Urothelium cell line (cell line): ENCODE measurements at places on chromosomes 16 and 17.

DNA sequence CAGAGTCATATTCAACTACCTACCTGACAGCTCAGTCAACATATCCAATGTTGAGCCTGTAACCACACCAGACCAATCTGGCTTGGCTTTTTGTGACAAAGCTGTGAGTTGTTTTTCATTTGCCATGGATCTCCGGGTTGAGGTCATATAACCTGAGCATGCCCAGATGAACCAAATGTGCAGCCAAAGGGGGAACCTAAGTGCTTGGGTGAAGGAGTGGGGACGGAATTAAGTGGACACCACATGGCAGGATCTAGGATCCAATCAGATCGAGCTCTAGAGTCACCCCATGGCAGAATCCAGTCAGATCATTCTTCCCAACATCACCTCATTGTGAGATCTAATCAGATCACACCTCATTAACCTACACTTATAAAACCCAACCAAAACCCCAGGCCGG is 258.6 kb downstream of the PHKB start:
- DNase-seq = no peak

GRCh38 chr17:2549392-2550211 is 37.9 kb upstream of the METTL16 start:
- no peak for DNase-seq

DNA sequence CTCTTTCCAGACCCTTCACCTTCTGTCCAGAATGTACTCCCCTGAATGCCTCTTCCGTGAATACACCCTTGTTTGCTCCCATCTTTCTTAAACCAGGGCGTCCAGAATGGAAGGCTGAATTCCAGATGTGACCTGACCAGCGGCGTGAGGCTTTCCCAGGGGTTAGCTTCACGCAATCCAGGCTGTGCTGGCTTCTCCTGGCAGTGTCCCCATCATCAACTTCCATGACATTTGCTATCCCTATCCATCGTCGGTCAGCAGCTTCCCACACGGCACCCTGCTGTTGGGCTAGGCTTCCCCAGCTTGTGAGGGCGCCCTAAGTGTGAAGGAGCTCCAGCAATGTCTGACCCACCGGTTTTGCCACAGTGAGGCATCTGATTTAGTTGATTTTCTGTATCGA is 339.8 kb upstream of the TNRC6C start:
- no peak for DNase-seq

DNA sequence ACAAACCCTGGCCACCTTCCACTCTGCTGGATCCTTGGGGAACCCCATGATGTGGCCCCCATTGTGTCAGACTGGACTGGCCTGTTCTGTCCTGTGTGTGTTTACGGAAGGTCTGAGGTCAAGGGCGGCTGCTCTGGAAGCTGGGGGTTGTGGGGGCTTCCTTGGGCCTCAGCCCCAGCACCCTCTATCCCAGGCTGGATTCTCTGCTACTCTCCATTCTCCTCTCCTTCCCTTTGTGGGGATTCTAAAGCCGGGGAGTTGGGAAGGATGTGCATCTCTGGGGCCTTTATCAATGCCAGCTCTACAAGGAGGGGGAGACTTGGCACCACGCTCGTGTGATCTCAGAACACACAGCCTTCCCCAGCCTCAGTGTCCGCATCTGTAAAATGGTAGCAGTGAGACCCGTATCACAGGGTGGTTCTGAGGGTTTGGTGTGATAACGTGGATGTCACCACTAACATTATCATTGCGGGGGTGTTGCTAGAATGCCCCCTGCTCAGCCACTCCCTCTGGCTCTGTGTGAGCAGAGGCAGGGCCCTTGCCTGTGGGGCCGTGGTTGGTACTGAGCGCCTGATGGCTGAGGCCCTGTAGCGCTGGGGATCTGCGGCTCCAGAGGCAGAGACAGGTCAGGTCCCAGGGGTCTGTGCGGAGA is 18.1 kb downstream of the ADGRG1 start:
- no peak for DNase-seq

GRCh38 chr16:11295672-11296071 is 14.5 kb upstream of the PRM1 start:
- no peak for DNase-seq

DNA sequence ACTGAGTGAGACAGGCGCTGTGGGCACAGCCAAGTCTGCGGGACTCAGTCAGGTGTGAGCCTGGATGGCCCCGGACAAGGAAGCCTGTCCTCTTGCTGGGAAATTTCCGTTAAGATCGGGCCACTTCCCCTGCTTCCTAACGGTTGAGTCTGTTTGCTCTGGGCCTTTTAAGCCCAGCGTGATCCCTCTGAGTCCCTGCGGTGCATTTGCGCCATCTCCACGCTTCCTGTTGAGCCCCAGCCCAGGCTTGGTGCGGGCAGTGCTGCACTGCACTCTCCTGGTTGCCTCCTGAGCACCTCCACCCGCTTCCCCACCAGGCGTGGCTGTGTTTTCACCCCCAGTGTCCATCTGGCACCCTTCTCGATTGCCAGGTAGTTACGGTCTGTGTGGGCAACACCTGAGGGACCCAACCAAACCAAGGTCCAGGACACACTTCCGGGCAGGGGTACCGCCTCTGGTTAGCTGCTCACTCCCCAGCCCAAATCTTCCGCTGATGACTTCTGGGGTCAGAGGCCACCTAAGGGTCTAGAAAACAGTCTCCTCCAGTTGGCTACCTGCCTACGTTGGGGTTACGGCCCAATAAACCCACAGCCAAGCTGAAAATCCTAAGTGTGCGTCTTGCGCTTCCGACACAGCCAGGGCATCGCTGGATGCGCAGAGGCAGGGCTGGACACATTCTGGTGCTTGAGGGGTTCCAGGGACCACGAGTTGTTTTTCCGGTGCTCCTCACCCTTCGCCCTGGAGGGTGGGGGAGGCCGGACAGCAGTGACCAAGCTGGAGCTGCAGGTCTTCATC is 1.4 kb upstream of the SLC25A10 start:
- no peak for DNase-seq

- DNase-seq = no peak
These were observed 6.2 kb downstream of the NT5M start for GRCh38 chr17:17309356-17309755.

DNA sequence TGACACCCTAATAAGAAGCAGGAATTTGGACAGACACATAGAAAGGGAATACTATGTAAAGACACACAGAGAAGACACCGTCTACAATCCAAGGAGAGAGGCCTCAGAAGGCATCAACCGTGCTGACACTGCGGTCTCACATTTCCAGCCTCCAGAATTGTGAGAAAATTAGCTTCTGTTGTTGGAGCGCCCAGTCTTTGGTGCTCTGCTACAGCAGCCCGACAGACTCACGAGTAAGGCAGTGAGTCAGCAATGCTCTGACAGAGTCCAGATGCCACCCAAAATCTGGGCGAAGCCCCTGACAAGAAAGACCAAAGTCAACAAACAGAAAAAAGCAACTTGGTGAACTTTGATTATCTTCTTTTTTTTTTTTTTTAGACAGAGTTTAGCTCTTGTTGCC is 32.5 kb upstream of the RAI1 start:
- no peak for DNase-seq

DNA sequence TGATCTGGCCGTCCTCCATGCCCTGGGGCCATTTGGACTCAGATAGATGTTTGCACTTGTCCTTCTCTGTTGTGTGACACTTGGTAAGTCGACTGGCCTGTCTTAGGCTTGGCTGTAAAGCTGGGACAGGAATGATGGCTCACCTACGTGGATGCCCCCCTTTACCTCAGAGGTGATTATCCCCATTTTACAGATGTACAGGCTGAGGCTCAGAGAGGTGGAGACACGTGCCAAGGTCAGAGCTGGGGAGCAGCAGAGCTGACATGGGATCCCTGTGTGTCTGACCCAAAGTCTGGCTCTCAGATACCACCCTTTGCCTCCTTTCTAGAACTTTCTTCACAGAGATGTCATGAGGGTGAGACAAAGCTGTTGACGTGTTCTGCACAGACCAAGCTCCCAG is 71.3 kb upstream of the CIBAR2 start:
- no peak for DNase-seq

GRCh38 chr17:8629371-8630226 is 926 bp downstream of the MYH10 start:
- peak; percentile 16 for DNase-seq

DNA sequence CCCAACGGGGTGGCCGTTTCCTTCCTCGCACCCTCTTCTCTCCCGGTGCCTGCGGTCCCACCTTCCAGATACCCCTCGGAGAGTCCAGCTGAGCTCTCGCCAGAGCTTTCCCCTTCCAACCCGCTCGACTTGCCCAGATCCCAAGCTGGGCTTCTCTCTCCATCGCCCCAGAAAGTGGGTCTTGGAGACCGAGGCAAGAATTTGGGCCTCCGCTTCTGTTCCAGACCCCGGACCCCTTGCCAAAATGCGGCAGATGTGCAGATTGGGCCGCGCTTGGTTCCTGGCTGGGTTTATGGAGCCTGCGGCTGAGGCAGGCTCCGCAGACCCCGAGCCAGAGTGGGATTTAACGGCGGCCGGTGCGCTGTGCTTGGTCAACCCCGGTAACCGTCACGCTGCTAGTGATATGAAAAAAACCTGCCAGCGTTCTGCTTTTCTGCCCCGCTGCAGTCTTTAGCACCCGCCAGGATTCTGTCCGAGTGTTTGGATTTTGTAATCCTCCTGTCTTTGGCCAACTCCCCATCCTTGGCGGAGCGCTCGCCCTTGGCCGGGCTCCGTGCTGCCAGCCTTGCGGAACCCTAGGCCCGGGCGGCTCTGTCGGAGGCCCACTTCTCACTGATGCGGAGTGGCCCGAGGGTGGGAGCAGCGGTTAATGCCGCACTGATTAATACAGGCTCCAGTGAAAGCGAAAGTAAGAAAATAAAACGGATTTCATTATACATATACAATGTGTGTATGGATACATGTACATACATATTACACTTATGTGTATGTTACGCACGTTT is 754 bp upstream of the SLFN11 start:
- peak; percentile 31 for DNase-seq

DNA sequence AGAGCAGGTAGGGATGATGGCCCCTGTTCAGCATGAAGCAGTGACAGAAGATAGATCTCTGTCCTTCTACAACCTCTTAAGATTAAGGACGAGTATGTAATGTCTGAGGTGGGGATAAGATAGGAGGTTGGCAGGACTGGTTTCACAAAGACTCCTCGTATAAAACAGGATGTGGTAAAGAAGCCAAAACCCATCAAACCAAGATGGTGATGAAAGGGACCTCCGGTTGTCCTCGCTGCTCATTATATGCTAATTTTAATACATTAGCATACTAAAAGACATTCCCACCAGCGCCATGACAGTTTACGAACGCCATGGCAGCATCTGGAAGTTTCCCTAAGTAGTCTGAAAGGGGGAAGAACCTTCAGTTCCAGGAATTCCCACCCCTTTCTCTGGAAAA is 27.3 kb downstream of the MIS12 start:
- no peak for DNase-seq

DNA sequence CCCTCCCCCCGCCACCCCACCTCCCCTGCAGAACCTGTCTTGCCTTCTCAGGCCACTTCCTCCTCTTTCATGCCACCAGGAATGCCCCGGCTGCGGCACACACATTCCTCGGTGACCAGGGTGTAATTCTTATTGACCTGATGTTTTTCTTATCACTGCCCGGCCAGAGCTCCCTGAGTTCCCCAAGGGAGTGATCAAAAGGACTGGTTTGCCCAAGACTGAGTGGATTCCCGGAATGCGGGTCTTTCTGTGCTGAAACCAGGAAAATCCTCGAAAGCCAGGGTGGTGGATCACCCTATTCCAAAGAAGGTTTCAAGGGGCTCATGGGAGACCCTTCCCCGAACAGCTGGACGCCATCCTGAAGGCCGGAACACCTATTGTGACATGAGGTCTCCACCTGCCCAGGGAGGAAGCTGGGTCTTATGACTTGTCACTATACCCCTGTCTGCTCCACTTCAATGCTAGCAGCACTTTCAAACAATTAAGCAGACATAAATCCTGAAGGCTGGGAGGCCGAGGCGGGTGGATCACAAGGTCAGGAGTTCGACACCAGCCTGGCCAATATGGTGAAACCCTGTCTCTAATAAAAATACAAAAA is 53.0 kb upstream of the RPL38 start:
- DNase-seq = no peak

DNA sequence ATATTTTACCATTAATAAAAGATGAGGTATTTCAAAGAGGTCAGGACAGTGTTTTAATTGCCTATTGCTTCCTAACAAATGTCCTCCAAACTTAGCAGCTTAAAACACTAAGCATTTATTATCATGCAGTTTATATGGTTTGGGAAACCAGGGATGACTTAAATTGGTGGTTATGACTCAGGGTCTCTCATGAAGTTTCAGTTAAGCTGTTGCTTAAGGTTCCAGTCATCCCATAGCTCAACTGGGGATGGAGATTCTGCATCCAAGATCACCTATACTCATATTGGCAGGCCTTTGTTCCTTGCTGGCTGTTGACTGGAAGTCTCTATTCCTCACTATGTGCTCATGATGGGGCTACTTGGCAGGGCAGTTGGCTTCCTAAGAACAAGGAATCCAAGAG is 1329.9 kb upstream of the GOT2 start:
- no peak for DNase-seq

- DNase-seq = no peak
These were observed 16.9 kb downstream of the EARS2 start for GRCh38 chr16:23539984-23540816.

DNA sequence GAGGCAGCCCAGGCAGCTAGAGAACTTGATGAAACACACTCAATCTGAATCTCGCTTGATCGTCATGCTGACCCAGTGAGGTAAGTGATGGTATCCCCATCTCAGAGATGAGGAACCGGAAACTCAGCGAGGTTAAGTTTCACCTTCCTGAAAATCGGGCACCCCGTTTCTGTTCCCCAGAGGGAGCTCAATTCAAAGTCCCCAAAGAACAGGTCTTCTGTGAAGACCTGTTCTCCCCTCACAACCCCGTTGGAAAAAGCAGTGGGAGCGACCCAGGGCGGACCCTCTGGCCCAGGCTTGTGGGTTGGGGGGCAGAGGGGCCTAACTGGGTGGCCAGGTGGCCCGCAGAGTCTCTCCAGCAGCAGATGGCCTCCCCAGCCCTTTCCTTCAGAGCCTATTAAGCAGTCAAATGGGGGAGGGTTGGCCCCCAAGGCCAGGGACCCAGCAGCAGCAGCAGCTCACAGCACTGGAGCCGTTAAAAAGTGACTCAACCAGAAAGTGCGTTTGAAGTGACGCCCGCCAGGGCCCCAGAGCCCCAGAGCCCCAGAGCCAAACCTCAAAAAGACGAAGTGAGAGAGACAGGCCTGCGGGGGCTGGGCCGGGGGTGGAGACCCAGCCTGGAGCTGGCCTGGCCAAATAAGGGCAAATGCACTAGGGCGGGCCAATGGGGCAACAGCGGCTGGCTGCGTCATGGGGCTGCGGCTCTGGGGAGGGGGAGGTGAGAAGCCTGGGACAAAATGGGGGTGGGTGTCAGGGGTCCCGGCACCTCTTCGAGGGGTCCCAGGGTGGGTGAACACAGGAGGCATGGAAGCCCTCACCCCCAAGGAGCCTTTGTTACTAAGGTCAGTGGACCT is 9.2 kb upstream of the TSPOAP1 start:
- peak; percentile 70 for DNase-seq
